ENCODE measurements at places on chromosomes 12 and 14. TPM values are rescaled to one million over a fixed set of nuclear protein-coding genes. Genes with fewer than 3 reads are reported as not detected.
A peak's percentile ranks its signal among the peaks of the same experiment; 100 is the strongest.

The SERPINA12 gene
- not detected for total RNA-seq

The CDK2 gene
- total RNA-seq: 14.2 TPM

DNA sequence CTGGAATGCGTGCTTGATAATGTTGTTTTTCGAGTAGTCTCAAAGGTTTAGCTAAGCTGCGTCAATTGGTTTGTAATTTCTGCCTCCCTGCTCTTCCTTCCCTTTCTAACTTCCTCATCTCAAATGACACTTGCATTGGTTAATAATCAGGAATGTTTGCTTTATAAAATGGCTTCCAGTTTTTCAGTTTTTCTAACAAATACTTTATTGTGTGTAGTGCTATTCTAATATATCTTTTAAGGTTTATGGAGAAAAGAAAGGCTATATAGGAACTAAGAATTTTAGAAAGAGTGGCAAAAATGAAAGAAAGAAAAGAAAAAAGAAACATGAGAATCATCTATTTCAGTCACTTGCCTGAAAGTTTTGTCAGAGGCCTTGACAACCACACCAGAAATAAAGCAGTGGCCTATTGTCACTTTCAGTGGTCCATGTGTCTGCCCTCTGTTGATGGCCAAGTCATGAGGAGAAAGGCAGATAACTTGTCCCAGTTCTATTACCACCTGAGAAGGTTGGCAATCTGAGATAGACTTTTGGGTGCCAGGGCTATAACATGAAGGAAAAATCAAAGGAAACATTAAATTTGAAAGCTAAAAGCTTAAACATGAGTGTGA is 221.9 kb upstream of the KITLG start:
- no peak for DNase-seq

GRCh38 chr14:32473464-32473855 is 144.4 kb downstream of the AKAP6 start:
- DNase-seq: peak; percentile 69

All from right lobe of liver (tissue), 6 donors.